NCI-H2227 treated with DMSO at 0.1 percent for 48 hours (cell line): ENCODE measurements at places on chromosomes 16 and 17.
A peak's percentile ranks its signal among the peaks of the same experiment; 100 is the strongest.

DNA sequence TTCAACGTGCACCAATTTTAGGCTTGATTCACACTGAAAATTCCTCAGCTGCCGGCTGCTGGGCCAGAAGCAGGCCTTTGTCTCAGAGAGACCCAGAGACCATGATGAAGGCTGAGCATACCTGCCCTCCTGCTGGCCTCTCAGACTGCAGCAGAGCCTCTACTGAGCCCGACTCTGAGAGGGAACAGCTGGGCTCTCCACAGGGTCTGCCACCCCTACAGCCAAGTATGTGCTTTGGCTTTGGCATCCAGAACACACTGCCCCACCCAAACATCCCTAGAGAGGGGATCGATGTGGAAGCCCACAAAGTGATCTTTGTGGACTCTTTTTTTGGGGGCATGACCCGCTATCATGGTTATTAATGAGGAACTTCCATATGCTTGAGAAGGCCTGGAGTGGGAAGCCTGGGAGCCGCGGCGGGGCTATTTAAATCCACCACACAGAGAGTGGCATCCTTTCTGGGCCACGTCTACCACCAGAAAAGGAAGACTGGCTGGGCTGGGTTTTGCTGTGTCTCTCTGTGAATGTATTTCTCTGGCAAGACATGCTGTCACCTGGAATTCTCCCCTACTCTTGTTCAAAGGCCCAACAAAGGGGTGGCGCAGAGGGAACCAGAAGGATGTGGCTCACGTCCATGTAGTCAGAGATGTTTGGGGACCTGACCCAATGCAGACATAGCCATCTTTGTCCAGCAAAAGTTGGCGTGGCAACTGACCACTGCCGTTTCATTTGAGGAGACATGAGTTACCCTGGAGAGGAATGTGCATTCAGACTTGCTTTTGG lies 69.3 kb downstream of the GNAO1 start:
- DNase-seq, result no peak

DNA sequence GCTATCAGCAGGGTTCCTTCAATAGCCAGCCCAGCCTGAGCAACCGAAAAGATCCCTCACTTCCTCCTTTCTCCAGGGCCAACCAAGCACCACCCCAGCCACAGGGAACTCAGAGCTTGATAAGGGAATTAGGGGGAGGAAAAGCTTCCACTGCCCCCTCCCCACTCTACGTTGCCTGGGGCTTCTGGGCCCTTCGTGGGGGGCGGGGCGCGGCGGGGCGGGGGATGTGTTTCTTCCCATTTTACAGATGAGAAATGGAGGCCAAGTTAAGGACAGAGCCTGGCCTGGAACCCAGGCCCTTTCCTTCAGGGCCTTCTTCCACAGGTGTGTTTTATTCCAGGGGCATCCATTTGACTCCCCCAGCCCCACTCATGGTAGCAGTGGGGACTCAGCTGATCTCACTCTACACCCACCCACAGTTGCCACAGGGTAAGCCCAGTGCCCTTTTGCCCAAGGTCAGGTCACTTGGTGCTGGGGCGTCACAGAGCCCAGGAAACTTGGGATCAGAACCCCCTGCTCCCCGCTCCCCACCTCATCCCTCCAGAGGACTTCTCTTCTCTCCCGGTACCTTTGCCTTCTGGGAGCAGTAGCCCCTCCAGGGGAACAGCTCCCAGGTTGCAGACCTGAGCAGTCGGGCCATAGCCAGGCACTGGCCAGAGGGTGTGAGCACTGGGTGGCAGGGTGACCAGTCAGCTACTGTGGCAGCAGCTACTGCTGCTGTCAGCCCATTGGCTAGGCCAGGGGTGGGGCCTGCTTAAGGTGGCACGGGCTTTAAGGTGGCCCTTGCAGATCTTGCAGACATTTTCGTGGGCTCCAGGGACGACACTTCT lies at the start of gene LDHD:
Gene LDHD (minus strand): TSS at position 700 of the 830 bp plus-strand sequence. CDS start 60 bp downstream, at position 640.
- DNase-seq, result no peak

DNA sequence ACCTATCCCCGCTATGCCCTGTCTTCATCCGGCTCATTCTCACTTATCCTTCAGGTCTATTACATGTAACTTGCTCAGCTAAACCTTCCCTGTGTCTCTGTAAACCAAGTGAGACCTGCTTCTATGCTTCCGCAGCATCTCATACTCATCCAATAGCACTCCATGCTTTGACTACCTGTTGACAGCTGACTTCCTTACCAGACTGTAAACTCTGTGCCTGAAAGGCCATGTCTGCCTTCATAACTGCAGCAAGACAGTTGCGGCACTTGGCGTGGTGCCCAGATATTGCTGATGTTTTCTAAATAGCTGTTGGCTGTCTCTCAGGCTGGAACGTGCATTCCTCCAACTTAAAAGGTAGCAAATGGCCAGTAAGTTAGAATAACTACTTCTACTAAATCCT lies 1.8 kb upstream of the OR1E1 start:
- DNase-seq, result no peak

DNA sequence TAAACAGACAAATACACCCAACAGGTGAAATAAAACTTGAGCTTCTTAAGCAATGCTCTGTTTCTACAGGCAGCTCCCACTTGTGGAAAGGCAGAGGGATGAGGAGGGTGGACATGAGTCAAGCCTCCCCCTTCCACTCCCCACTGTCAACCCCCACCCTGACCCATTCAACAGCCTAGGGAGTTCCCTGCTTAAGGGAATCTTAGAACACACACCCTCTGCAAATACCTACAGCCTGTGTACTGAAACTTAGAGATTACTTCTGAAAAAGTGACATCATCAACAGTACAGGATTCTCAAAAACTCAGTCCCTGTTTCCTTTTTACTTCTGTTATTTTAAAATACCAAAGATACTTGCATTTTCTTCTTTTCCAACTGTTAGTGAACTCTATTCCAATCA lies 345.4 kb downstream of the SOX9 start:
- DNase-seq, result no peak

DNA sequence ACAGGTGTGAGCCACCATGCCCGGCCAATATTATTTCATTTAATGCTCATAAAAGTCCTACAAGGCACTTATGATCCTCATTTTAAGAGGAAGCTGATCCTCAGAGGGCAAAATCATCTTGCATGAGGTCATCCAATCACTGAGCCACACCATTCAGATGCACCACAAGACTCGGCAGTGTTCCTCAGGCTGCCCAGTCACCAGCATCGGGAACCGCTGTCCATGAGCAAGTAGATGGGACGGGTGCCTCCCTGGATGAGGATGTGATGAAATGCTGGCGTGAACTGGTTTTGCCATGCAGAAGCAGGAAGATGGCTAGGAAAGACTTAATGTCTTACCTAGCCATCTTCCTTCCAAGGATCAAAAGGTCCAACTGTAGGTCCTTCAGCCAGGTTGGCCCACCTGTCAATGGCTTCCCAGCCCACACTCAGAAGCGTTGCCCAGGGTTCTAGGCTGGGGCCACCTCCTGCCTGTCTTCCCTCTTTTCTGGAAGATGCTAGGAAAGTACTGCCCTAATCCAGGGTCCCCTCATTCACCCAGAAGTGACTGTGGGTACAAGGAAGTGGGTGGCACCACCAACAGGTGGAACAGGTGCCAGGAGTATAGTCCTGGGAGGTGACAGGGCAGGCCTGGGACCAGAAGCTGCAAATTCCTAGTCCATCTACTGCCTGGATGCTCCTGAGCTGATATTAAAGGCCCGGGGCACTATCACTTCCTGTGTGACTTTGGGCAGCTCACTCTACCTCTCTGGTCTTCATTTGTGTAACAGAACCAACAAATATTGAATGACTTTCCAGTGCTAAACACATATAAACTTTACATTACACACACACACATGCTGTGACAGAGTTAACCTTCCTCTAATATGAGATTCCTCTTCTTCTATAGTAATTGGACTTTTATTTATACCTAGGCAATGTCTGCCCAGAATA lies 32.2 kb upstream of the CRYBA1 start:
- no peak for DNase-seq

GRCh38 chr16:14545346-14545884 lies 84.6 kb downstream of the PARN start:
- DNase-seq, result no peak

DNA sequence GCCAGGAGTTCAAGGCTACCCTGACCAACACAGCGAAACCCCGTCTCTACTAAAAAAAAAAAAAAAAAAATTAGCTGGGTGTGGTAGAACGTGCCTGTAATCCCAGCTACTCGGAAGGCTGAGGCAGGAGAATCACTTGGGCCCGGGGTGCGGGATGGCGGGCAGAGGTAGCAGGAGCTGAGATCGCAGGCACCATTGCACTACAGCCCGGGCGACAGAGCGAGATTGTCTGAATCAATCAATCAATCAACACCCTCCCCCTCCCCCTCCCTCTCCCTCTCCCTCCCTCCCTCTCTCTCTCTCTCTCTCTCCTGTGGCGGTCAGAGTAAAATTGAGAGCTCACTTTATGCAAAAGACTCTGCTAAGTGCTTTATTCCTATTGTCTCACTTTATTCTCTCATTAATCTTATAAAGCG lies 1.2 kb downstream of the HSDL1 start:
- no peak for DNase-seq

GRCh38 chr16:73202161-73202729 lies 154.3 kb upstream of the ZFHX3 start:
- no peak for DNase-seq

- DNase-seq, result peak; percentile 79
These were observed at the start of gene NAGLU for GRCh38 chr17:42536048-42536371. NAGLU (plus strand) TSS chr17:42536241; CDS start chr17:42536273, 32 bp downstream.

DNA sequence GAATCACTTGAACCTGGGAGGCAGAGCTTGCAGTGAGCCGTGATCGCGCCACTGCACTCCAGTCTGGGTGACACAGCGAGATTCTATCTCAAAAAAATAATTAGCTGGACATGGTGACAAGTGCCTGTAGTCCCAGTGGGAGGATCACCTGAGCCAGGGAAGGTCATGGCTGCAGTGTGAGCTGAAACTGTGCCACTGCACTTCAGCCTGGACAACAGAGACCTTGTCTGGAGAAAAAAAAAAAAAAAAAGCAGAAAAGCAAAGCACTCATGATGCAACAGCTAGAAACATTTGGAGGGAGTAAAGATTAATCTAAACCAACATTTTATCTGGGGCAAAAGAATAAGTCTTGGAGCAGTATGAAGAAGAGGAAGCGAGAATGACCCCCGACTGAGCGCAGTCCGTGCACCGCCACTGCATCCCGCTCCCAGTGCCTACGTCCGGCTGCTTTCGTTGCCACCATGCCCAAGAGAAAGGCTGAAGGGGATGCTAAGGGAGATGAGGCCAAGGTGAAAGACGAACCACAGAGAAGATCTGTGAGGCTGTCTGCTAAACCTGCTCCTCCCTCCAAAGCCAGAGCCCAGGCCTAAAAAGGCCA lies 8.2 kb downstream of the PRPSAP1 start:
- no peak for DNase-seq

- DNase-seq, result no peak
These were observed 526 bp downstream of the MRPS23 start for GRCh38 chr17:57849163-57849873.

GRCh38 chr17:46810837-46811236 lies 7.7 kb downstream of the WNT3 start:
- no peak for DNase-seq

DNA sequence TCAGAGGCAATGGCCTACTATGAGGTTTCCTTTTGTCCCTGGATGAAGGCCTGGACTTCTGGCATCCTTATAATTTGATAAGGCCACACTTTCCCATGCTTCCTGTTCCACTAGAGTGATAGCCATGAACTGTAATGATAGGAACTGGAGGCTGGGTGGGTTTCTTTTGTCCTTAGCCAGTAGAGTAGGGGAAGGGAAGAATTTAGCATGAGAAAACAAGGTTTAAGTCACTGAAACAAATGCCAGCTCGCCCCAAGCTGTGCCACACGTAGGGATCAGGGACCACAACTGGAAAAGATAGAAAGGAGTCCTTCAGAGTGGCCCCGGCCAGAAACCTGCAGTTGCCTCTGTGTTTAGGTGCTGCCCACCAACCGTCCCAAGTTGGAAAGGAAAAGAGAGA lies 80.9 kb upstream of the C17orf78 start:
- no peak for DNase-seq

- DNase-seq, result peak; percentile 14
These were observed 107.6 kb downstream of the SPECC1 start for GRCh38 chr17:20116683-20117309.

- no peak for DNase-seq
These were observed 645 bp upstream of the ELMO3 start for GRCh38 chr16:67198238-67198734.

- no peak for DNase-seq
These were observed 605 bp downstream of the MRTFB start for GRCh38 chr16:14071576-14072271.

GRCh38 chr17:66684261-66684660 lies 150.7 kb upstream of the CACNG5 start:
- DNase-seq, result no peak

DNA sequence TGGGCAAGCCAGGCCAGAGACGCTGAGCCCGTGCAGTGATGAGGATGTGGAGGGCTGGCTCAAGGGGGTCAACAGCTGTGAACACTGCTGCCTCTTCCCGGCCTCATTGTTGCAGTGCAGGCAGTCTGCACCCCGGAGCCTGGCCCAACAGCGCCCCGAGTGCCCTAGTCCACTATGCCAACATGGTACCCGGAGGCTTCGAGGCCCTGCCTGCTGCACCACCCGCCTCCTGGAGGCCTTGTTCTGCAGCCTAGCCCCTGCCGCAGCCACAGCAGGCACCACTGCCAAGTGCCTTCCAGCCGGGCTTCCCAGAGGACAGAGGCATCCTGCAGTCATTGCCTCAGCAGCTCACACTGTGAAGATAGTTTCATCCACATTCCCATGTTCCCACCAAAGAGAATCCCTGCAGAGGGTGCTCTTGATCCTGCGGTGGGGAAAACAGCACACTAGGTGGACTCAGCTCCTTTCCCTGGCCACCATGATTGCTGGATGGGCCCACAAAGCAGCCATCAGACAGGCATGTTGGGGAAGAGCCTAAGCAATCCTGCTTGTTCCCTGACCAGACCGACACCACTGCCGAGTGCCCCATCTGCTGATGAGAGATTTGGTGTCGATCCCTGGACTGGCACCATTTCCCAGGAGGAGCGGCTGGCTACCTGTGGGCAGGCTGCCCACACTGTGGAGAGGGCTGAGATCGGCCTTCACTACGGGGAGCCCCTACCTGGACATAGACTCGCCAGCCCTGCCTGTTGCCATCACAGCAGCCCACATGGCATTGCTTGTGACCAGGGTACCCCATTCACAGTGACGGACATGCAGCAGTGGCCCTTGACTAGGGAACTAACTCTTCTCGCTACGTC lies 44.9 kb downstream of the USP22 start:
- no peak for DNase-seq

DNA sequence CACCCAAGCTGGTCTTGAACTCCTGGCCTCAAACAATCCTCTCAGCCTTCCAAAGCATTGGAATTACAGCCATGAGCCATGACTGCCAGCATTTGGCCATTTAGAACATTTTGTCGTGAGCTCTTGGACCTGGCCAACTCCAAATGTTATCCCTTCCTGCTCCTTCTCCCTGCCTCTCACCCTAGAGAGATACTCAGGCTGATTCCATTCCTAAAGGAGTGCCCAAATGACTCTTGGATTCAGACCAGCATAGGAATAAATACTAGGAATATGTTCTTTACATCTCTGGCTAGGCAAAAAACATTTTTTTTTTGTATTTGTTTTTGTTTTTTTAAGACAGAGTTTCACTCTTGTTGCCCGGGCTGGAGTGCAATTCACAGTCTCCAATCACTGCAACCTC lies 15.5 kb downstream of the FZD2 start:
- DNase-seq, result no peak
